ENCODE measurements at places on chromosomes 1 and 21. TPM values are rescaled to one million over a fixed set of nuclear protein-coding genes. Genes with fewer than 3 reads are reported as not detected.

DNA sequence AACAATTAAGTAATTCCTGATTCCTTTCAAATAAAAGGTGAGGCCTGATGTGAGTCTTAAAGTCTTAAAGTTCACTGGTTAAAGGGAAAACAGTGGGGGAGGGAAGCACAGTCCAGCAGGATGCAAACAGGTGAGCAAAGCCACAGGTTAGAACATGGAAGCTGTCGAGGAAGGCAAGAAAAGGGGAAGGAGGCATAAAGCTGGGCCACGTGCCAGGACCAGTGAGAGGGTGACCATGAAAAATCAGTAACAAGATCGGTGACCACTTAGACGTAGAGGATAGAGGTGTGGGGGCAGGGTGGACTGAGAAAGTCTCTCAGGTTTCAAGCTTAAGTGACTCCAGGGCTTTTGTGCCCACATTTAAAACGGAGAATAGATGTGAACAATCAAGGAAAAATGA lies 231.3 kb downstream of the SETD4 start:
- peaks cover 22% of the 10 kb centered on the region for H3K27me3 ChIP-seq
- no peaks in the 10 kb centered on the region for H3K4me1 ChIP-seq
- no peak overlapping the region for H3K4me3 ChIP-seq
- H3K27ac ChIP-seq = no peak overlapping the region

DNA sequence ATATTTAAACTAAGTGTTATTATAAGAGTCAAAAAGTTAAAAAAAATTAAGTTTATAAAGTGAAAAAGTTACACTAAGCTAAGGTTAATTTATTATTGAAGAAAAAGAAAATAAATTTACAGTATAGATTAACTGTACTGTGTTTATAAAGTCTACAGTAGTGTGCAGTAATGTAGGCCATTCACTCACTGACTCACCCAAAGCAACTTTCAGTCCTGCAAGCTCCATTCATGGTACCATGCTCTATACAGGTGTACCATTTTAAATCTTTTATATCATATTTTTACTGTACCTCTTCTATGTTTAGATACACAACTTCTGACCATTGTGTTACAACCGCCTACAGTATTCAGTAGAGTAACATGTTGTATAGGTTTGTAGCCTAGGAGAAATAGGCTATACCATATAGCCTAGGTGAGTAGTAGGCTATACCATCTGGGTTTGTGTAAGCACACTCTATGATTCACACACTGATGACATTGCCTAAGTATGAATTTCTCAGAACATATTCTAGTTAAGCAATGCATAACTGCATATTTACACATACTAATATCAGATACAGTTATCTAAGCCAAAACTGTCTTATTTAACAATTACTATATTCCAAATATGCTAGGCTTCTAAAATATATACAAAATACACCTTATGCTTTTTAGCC lies 80.6 kb upstream of the GFI1 start:
- no peak for DNase-seq
- H3K4me3 ChIP-seq = no peak overlapping the region
- no peaks in the 10 kb centered on the region for H3K27me3 ChIP-seq
- H3K4me1 ChIP-seq = peaks cover 61% of the 10 kb centered on the region

DNA sequence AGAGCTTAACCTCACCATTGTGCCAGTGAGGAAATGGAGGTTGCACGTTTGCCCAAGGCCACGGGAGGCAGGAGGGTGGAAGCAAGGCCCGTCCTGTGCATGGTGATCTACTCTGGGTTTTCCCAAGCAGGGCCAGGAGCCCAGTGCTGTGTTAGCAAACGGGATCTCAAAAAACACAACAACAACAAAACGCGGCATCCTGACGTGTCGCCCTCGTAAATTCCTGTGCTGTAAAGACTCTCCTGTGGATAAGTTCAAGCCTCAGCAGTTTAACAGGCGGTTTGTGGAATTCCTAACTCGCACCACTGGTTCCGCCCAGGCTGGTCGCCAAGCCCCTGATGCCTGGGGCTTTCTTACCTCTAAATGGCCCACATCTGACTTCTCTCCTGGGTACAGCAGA lies 39.1 kb downstream of the TFF3 start:
- H3K4me3 ChIP-seq = no peak overlapping the region
- no peaks in the 10 kb centered on the region for H3K27me3 ChIP-seq
- H3K4me1 ChIP-seq = no peaks in the 10 kb centered on the region
- peaks cover 3% of the 10 kb centered on the region for H3K36me3 ChIP-seq

GRCh38 chr1:98653123-98653522 lies 8.4 kb upstream of the SNX7 start:
- no peaks in the 10 kb centered on the region for H3K36me3 ChIP-seq
- DNase-seq = no peak
- no peaks in the 10 kb centered on the region for H3K4me1 ChIP-seq
- peaks cover 2% of the 10 kb centered on the region for H3K27me3 ChIP-seq
- H3K4me3 ChIP-seq = no peak overlapping the region

DNA sequence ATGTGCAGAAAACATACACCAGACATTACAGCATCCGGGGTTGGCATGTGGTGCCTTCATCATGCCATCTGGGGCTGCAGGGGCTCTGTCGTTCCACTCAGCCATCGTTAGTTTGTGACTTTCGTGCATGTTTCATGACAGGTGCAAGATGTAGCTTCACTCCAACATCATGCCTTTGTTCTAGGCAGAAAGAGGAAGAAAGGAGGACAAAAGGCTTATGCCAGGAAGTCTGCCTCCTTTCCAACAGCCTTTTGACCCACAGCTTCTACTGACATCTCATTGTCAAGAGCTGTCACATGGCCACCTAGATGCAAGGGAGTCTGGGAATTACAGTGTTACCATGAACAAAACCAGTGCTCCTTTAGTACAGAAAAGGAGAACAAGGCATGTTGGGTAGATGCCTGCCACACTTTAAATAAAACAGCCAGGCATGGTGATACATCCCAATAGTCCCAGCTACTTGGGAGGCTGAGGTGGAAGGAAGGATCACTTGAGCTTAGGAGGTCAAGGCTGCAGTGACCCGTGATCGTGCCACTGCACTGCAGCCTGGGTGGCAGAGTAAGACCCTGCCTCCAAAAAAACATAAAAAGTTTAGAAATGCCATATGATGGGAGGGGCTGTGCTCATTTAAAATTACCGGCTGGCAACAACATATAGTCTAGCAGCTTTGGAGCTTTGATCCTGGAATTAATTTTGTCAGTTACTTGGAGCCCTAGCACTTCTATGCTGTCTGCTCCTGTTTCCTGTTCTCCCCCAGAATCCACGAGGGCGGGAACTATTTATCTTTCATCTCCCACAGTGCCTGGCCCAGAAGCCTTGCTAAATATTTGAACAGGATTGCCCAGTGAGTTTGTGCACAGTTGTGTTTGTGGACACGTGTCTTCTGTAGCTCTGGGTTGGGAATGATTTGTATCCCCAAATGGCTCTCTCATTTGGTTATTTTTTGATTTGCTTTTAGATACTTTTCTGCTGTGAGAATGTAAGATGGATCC lies 7.4 kb downstream of the DOP1B start:
- peaks cover 6% of the 10 kb centered on the region for H3K4me1 ChIP-seq
- no peak overlapping the region for H3K27ac ChIP-seq
- no peak for DNase-seq
- no peak overlapping the region for H3K4me3 ChIP-seq
- H3K36me3 ChIP-seq = peaks cover 9% of the 10 kb centered on the region
- H3K27me3 ChIP-seq = no peaks in the 10 kb centered on the region

- H3K4me1 ChIP-seq = peaks cover 93% of the 10 kb centered on the region
- peak; percentile 69 for DNase-seq
Observed at GRCh38 chr1:206703661-206704060, 19.0 kb downstream of the MAPKAPK2 start.

DNA sequence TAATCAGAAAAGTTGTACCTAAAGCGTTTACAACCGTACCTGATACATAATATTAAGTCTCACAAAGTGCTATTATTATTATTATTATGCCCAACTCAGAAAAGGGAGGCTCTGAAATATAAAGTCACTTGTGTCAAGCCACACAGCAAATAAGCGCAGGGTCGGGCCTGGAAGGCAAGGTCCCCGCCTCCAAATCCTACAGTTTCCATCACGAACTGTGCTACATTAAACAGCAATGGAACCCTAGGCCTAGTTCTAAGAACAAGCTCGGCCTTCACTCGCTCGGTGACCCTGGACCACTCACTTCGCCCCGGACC lies 549 bp downstream of the PARS2 start:
- H3K27ac ChIP-seq = peak overlapping the region; percentile 95
- DNase-seq = peak; percentile 8
- H3K4me1 ChIP-seq = peaks cover 32% of the 10 kb centered on the region
- no peaks in the 10 kb centered on the region for H3K27me3 ChIP-seq

- no peaks in the 10 kb centered on the region for H3K36me3 ChIP-seq
- DNase-seq = no peak
- no peaks in the 10 kb centered on the region for H3K4me1 ChIP-seq
- H3K4me3 ChIP-seq = no peak overlapping the region
Observed at GRCh38 chr1:51926171-51926812, 47.8 kb upstream of the NRDC start.

DNA sequence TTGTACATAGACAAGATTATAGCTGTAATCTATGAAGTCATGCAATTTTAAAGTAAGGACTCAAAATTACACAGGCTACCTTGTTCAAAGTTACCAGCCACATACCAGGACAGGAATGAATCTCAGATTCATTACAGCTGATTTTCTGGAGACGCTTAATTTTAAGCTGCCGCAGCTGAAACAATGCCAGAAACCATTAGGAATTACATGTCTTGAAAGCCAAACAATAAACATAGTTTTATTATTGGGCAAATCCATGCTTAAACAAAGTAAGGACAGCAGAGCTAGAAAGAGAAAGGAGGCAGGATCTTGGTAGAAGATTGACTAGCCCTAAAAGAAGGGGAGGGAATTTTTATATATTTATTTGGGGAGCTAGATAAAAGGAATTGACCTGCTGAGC lies 19.2 kb upstream of the CD1D start:
- no peak overlapping the region for H3K27ac ChIP-seq
- no peak overlapping the region for H3K4me3 ChIP-seq
- peaks cover 8% of the 10 kb centered on the region for H3K27me3 ChIP-seq
- no peaks in the 10 kb centered on the region for H3K36me3 ChIP-seq

DNA sequence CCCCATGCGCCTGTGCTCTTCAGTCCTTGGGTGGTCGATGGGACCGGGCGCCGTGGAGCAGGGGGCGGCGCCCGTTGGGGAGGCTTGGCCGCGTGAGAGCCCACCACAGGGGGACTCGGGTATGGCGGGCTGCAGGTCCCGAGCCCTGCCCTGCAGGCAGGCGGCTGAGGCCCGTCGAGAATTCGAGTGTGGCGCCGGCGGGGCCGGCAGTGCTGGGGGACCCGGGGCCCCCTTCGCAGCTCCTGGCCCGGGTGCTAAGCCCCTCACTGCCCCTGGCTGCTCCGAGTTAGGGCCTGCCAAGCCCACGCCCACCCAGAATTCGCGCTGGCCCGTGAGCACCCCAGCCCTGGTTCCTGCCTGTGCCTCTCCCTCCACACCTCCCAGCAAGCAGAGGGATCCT lies 26.1 kb downstream of the TLR5 start:
- no peak for DNase-seq
- no peaks in the 10 kb centered on the region for H3K36me3 ChIP-seq
- no peaks in the 10 kb centered on the region for H3K4me1 ChIP-seq
- H3K27me3 ChIP-seq = peaks cover 6% of the 10 kb centered on the region

- H3K27me3 ChIP-seq = peaks cover 3% of the 10 kb centered on the region
- no peak for DNase-seq
- no peak overlapping the region for H3K27ac ChIP-seq
- H3K4me3 ChIP-seq = no peak overlapping the region
Observed at GRCh38 chr1:25952841-25953401, 44.9 kb downstream of the PAFAH2 start.

GRCh38 chr1:15151377-15151806 lies 2.2 kb upstream of the TMEM51 start:
- H3K4me1 ChIP-seq = peaks cover 17% of the 10 kb centered on the region
- H3K4me3 ChIP-seq = no peak overlapping the region
- peaks cover 47% of the 10 kb centered on the region for H3K27me3 ChIP-seq
- DNase-seq = no peak
- H3K27ac ChIP-seq = no peak overlapping the region
- H3K36me3 ChIP-seq = peaks cover 3% of the 10 kb centered on the region

GRCh38 chr1:65872301-65872700 lies 79.6 kb downstream of the PDE4B start:
- H3K27ac ChIP-seq = no peak overlapping the region
- no peak overlapping the region for H3K4me3 ChIP-seq
- H3K4me1 ChIP-seq = peaks cover 4% of the 10 kb centered on the region
- H3K36me3 ChIP-seq = peaks cover 2% of the 10 kb centered on the region
- H3K27me3 ChIP-seq = no peaks in the 10 kb centered on the region
- DNase-seq = no peak

- no peak overlapping the region for H3K4me3 ChIP-seq
- peaks cover 4% of the 10 kb centered on the region for H3K27me3 ChIP-seq
- no peak overlapping the region for H3K27ac ChIP-seq
- no peak for DNase-seq
Observed at GRCh38 chr1:94121411-94121821, 468 bp upstream of the ABCA4 start.

GRCh38 chr1:44021581-44022321 lies 9.5 kb downstream of the SLC6A9 start:
- no peaks in the 10 kb centered on the region for H3K27me3 ChIP-seq
- no peak overlapping the region for H3K27ac ChIP-seq
- H3K4me3 ChIP-seq = no peak overlapping the region
- no peaks in the 10 kb centered on the region for H3K4me1 ChIP-seq
- DNase-seq = no peak

DNA sequence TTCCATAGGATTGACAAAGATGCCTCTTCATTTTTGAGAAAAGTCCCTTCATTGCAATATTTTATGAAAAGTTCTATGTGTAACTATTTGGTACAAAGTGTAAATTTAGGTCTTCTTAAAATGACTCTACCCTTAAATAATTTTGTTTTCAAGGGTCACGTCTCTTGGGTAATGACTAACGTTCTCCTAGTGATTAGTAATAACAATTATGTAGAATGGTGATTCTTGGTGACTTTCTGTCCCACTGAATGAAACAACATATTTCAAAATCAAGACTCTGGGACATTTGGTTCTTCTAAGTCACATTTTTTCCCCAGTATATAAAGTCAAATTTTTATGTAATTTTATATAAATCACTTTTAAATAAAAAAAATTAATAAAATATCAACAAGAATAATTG lies 277.5 kb upstream of the ADAMTS5 start:
- H3K4me3 ChIP-seq = no peak overlapping the region
- H3K27me3 ChIP-seq = no peaks in the 10 kb centered on the region
- H3K4me1 ChIP-seq = no peaks in the 10 kb centered on the region
- no peaks in the 10 kb centered on the region for H3K36me3 ChIP-seq

DNA sequence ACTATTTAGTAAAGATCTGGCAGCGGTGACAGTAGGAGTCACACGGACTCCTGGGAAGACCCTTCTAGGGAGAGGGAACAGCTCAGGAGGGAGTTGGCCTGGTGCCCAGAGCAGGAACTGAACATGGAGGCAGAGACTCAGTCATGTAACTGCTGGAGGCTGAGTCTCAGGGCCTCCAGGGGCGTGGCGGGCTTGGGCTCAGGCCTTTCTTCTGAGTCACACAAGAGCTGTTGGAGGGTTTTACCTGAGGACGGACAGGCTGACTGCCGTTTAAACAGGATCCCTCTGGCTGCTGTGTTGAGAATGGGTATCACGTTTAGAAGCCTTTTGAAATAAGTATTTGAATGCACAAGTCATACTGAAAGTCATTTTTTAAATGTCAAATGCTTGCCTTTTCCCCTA lies 7.2 kb upstream of the ETS2 start:
- no peak overlapping the region for H3K4me3 ChIP-seq
- H3K4me1 ChIP-seq = peaks cover 8% of the 10 kb centered on the region
- H3K27ac ChIP-seq = no peak overlapping the region
- no peak for DNase-seq
- H3K27me3 ChIP-seq = peaks cover 11% of the 10 kb centered on the region

C1QC gene
- not detected for total RNA-seq

CD5L gene
- not detected for total RNA-seq

DNALI1 gene
- not detected for total RNA-seq

CAPN9 gene
- not detected for total RNA-seq

ATP1B1 gene
- total RNA-seq = 12.3 TPM
